ENCODE measurements at places on chromosomes 3 and 15.

DNA sequence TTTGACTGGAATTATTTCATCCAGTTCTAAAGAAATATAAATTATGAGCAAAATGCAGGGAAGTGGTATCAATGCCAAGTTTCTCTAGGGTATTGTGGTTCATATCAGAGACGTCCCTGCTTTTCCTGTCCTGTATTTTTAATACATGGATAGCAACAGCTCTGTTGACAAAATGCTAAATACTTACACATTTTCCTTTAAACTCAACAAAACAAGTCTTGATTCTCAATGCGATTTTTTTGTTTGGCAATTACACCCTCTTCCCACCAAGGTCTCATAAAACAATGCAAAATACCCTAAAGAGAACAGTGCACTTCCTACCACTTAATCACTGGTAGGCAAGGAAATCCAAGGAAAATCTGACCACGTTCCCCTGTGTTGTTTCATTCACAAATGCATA lies 120.0 kb downstream of the DUT start:
- DNase-seq: no peak

DNA sequence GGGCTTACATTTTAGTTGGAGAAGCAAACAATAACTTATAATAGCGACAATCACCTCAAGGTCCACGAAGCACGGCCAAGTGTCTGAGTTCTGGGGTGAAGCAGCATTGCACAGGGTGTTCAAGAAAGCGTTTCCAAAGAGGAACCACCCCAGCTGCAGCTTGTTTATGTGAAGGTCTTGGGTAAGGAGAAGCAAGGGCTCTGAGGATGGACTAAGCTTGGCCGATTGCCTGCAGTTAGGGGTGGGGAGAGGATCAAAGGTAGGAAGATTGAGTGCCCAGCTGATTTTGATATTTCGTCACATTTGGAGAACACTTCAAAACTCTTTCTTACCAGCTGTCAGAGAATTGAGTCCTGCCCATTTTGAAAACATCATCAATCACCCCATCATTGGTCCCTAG lies 321.6 kb upstream of the DNAJC19 start:
- no peak for DNase-seq

DNA sequence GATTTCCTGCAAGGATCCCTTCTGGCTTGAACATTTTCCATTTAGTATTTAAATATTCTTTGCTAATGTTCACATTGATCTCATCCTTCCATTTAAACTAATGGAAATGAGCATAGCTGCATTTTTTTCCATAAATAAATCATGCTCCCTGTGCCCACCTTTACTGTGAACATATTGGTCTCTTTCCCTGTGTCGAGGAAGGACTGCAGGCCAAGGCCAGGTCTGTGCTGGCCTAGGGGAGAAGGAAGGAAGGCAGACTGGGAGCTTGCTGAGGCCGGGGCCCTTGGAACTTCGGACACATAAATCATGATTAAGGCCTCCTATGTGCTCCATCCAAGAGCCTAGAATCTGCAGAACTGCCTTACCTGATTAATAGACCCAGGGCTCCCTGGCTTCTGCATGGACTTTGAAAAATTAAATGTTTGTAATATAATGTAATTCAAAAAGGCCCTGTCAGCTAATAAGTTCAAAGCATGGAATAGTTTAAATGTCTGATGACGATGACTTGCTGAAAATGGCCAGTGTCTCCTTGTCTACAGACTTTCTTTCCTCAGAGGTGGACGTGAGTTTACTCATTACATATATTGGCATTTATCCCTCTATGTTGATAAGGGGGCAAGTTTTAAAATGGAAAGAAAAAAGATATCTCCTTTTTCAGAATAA lies 175.9 kb downstream of the FEZF2 start:
- no peak for DNase-seq

- DNase-seq: peak; percentile 43
These were observed 69.7 kb downstream of the SCN5A start for GRCh38 chr3:38579551-38580449.
